ENCODE measurements at places on chromosomes 12 and 14.
A peak's percentile ranks its signal among the peaks of the same experiment; 100 is the strongest.

- DNase-seq: no peak
Measured at GRCh38 chr14:79971330-79971729, 240.0 kb downstream of the DIO2 start.

DNA sequence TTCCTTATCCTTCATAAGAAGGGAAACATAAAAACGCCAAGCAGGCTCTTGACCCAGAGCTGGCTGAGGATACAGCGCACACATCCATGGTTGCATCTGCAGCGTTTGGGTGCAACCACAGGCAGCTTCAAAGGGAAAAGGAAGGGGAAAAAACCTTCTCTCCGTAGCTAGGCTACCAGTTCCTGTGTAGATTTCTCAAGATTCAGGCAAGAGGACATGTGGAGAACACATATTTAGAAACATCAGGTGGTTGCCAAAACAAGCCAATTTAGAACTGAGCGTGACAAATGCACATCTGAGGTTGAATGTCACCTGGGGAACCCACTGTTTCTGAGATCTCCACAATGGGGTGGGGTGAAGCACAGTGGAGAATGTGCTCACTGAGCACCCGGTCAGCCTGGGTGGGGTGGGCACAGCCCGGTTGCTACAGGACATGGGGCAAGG is 78.3 kb upstream of the BDKRB2 start:
- no peak for DNase-seq

- no peak for DNase-seq
Measured at GRCh38 chr12:89082370-89082753, 269.9 kb downstream of the DUSP6 start.

GRCh38 chr12:49787672-49788071 is 40.5 kb downstream of the NCKAP5L start:
- no peak for DNase-seq

GRCh38 chr12:28622406-28622805 is 432.1 kb downstream of the CCDC91 start:
- no peak for DNase-seq

- DNase-seq: no peak
Measured at GRCh38 chr14:56300495-56300894, 182.3 kb downstream of the PELI2 start.

DNA sequence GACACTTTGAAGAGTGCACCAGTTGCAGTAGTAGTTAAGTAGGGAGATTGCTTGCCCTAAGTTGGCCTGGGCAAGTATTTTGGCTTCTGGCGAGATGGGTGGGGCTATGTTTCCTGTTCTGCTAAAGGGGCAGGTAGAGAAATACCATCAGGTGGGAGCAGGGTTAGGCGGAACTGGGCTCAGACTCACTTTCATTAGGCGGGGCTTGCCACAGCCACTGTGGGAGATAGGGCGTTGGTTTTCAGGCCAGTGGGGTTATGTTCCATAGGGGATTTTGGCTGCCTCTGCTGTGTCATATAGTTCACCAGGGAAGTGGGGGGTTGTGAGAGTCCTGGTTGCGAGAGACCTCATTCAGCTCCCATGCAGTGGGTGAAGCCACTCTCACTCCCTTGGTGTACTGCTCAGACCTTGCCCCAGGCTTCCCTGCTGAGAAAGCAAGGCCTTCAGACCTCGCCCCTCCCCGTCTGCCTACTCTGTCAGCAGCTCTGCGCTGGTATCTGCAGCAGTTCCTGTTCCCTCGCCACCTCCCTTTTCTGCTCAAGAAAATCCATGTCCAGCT is 43.3 kb downstream of the AEBP2 start:
- DNase-seq: peak; percentile 71

DNA sequence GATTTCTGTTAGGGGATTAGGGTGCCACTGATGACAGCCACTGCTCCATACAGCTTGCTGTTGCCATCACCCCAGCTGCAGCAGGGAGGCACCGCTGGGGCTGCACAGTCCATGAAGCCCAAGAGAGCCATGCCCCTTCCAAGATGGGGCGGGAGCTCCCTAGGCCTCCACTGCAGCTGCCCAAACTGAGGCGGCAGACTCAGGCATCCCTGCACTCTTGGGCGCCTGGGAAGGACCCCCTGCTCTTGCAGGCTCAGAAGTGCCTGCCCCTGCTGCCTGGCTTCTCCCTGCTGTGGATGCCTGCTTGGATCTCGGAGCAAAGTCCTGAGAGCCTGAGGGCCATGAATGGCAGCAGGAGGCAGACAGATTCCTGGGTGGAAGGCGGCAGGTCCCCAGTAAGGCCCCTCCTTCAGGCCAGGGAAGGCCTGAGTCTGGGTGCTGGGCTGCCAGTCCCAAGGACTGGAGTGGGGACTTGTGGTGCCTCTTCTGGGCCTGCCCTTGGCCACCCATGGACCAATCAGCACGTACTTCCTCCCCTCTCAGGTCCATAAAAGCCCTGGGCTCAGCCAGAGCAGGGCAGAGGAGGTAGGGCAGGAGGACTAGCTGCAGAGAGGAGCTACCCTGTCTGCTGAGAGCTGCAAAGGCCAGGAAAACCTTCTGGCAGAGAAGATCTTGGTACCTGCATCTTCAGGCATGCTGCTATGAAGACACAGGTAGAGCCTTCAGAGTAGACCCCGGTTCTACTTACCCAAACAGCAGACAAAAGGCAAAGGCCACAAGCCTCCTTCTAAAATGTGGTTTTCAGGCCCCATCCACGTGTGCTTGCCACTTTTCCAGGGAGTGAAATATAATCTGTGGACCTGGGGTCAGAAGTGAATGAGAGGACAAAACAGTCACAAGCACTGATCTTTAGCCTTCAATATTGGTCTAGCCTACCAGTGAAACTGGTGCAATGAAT is 30.0 kb upstream of the STK38L start:
- no peak for DNase-seq

DNA sequence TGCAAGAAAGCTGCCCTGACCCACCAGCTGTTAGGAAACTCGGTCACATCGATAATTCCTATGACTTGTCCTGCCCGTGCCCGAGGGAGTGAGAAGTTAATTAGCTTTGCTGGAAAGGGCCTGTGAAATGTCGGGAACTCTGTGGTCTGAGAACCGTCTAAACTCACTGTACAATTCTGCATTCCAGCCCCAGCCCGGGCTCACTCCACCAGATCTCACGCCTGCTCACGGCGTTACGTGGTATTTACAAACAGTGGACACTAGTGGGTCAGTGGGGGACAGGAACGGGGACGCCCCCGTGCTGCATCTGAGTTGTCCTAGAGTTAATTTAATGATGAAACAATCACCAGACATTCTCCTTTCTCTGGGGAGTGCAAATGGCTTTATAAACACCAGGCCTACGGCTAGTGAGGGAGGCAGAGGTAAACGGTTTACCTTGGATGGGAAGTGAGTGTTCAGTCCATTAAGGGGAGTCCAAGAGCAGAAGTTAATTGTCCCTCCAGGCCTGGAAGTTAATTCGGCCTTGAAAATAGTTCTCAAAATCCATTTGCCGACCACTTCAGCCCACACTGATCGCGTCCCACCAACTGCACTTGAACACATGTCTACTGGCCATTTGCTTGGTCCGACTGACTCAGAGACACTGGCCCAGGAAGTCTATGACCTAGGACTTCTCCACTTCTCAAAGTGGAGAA is 93.5 kb upstream of the MED13L start:
- DNase-seq: no peak
